ENCODE measurements at places on chromosomes 13 and 19.

DNA sequence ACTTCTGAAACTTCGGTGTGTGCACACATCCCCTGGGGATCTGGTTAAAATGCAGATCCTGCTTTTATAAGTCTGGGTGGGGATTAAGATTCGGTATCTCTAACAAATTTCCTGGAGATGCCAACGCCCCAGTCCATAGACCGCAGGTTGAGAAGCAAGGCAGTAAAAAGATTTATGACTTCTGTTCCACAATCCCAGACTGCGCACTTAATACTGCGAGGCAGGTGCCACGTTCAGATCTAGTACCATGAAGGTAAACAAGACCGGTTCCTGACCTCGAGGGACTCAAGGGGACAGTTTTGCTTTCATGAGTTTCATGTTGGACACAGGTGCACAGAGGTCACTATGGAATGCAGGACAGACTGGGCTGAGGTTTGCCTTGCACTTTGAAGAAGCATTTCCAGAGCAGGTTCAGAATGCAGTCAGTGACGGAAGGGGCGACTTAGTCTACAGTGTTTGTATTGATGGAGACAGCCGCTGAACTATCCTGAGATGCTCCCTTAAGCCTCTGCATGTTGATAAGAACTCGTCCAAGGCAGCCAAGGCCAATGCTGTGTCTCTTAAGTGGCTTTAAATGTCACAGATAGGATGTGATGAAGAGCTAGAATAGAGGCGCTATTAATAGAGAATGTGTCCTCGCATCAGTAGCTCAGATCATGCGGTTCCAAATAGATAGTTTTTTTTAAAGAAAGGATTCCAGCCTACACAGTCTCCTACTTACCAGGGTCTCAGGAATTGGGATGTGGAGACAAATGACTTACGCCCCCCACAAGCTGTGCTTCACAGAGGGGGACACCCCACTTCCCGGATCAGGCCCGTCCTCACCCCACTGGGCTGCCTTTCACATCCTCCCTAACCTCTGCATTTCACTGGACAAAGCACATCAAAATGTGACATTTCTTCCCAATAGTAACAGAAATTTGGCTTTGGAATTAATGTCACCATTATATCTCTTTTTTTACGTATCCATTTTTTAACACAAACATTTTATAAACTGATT, 97.1 kb upstream of the IRS2 start:
- DNase-seq, result no peak

DNA sequence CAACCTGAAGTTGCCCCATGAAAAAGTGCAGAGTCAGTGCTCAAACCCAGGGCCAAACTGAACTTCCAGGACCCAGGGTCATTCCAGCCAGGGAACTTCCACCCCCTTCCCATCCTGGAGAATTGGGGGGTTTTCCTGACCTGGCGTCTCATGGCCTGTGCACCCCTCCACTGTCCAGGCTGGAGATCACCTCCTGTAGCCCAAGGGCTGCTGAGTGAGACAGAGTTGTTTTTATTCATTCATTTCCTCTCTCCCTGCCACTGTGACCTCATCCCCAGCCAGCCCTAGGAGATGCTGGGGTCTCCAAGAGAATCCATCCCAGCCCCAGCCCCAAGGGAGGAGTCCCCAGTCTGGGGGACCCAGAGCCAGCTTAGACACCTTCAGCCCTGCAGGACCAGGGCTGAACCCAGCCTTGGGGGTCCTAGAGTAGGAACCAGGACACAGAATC, 4.2 kb downstream of the FCHO1 start:
- no peak for DNase-seq

DNA sequence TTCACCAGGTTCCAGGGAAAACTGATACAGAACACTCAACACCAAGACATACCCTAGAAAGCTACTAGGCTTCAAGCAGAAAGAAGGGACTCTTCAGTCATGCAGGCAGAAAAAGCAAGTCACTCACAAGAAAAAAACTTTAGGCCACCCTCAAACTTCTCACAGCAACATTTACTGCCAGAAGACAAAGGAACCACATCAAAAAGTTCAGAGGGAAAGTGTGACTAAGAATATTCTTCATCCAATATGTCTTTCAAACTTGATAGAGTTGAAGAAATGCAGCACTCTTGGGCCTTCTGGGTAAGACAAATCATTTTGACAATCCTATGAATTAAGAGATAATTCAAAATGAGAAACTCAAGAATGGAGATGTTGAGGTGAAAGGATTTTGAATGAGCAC, 7.7 kb downstream of the DZIP1 start:
- DNase-seq, result no peak

GRCh38 chr13:97535614-97536013, 101.6 kb downstream of the RAP2A start:
- peak; percentile 70 for DNase-seq

GRCh38 chr19:18093439-18094161, 4.0 kb upstream of the MAST3 start:
- peak; percentile 23 for DNase-seq

DNA sequence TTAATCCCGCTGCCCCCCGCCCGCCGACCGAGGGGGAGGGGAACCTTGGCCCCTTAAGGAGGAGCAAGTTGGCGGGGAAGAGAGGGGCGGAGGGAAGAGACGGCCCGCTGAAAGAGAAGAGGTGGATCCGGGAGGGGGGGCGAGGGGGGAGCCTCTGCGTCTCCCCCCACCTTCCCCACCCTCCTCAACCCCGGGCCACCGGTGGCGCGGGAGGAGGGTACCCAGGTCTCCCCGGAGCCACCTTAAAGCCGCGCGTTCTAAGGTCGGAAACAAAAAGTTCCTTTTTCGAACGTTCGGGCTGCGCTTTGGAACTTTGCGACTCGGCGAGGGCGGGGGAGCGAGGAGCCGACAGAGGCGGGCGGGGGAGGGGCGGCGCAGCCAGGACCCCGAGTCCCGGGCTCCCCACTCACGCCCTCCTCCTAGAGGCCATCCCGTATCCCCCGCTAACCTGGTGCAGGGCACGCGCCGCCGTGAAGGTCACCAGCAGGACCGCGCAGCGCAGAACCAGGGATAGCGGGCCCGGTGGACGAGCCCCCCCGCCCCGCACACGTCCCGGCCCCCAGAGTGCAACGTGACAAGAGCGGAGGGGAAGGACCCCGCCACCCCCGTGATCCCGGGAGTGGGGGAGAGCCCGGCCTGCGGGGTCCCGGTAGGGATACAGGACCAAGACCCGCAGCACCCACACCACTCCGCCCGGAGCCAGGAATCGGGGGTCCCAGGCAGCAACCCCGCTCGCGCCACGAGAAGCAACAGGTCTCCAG, 659 bp downstream of the ERF start:
- DNase-seq, result peak; percentile 73

GRCh38 chr19:17846146-17846545, 1.6 kb downstream of the JAK3 start:
- no peak for DNase-seq

DNA sequence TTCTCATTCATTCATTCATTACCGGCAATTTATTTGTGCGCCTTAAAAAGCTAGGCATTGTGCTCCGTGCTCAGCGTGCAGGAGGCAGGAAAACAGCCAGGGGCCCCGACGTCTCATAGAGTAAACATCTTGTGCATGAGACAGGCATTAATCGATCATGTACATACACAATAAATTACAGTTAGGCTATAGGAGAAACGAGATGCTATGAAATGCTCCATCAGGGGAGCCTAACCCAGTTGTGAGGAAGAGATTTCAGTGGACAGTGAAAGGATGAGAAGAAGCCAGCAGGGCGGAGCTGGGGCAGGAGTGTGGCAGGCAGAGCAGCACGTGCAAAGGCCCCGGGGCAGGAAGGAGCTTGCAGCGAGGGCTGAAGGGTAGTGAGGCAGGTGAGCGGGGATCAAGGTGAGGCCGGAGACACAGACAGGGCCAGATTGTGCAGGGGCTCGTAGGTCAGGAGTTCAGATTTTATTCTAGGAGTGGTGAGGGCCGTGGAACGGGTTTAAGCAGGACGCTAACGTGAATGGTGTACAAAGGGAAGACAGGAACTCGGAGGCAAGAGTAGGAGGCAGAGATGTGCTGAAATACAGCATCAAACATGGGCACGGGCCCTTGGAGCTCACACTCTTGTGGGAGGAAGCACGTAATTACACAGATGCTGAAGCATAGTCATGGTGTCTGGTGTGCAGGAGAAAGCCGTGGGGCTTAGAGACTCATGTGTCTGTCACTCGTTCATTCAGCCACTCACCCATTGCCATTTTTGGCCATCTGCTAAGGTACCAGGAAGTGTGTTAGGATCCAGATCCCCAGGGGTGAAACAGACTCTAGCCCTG, 7.8 kb upstream of the CACNG6 start:
- no peak for DNase-seq

DNA sequence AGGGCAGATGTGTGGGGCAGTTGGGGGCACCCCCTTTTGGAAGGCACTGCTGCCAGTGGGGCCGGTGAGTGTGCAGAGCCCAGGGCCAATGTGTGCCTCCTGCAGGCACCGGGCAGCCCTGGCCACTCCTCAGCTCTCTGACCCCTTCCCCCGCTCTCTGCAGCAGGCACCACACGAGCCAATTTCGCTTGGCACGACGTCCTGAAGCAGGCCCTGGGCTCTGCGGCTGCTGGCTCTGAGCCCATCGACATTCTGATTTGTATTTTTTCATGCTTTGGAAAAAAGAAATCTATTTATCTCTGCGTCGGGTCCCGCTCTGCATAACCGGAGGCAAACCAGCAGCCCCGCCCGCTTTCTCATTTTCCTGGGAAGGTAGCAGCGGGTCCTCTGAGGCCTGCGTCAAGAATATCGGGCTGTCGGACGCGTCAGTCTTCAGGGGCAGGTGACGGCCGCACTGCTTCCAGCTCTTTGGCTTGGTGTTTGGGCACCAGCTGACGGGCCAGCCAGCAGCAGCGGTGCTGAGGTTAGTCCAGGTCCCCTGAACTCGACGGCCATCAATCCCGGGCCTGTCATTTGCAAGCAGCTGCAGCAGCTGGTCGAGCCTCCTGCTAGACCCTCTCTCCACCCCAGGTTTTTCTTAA, 134.3 kb downstream of the KDM4B start:
- no peak for DNase-seq

DNA sequence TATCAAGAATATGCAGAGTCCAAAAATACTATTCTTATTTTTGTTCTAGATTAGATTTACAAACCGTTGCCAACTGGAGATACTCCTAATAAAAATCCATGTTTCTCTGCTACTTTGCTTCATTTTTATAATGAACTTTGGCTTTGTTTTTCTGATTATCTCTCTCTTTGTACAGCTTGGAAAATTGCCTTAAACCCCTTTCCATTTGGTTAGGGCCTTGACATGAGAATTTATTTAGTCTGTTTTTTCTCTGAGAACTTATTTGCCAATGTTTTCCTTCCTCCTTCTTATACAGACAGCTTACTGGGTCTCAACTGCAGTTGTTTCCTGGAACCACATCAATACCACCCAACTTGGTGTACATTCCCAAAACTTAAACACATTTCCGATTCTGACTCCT, 555.4 kb downstream of the SLITRK6 start:
- no peak for DNase-seq

- no peak for DNase-seq
These were observed 1586.1 kb downstream of the OLFM4 start for GRCh38 chr13:54614726-54615125.

GRCh38 chr19:32012206-32012605, 333.2 kb upstream of the ZNF507 start:
- DNase-seq, result no peak

DNA sequence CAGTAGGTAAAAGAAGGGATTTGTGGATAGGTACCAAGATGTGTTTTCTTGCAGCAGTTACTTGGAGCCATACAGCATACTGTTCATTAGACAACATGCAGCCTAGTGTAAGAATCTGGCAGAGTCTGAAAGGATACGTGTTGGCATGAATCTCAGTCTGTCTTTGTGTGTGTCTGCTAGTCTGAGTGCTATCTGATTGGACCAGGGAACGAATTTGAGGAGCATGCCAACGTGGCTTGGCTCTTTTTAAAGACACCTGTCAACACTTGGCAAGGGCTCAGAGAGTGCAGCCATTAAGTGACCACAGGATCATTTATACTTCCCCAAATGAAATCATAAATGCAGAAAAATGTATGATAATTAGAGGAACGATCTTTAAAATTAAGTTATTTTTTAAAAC, 27.6 kb upstream of the ATXN8OS start:
- DNase-seq, result no peak

- no peak for DNase-seq
These were observed 64.2 kb upstream of the UBL3 start for GRCh38 chr13:29914581-29914980.

GRCh38 chr13:20566468-20566897, 474 bp upstream of the IFT88 start:
- DNase-seq, result peak; percentile 83

GRCh38 chr13:110258876-110259631, 47.9 kb downstream of the COL4A1 start:
- DNase-seq, result peak; percentile 39

GRCh38 chr13:98672947-98673613, 79.4 kb downstream of the SLC15A1 start:
- peak; percentile 65 for DNase-seq

DNA sequence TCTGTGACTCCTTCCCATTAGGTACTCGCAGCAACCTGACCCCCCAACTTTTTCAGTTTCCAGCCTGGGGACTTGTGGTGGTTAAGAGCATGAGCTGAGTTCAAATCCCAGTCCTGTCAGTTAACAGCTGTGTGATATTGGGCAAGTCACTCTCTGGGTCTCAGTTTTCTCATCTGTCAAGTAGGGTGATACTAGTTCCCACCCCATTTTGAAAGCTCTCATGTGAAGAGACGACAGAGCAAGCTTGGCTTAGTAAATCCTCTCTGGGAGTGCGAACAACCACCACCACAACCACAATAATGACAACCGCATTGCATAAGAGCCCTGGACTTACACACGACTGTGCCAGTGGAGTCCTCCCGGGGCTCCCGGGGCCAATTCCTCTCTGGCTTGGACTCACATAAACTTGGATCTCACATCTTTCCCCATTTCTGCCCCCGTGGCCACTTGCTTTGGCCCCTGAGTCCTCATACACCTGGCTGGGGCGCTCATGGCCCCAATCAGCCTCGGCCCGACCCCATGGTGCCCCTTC, 454 bp downstream of the BLVRB start:
- peak; percentile 66 for DNase-seq
